ENCODE measurements at places on chromosomes 1 and 21.

- DNase-seq, result no peak
Observed at GRCh38 chr1:183023601-183024316, 539 bp downstream of the LAMC1 start.

DNA sequence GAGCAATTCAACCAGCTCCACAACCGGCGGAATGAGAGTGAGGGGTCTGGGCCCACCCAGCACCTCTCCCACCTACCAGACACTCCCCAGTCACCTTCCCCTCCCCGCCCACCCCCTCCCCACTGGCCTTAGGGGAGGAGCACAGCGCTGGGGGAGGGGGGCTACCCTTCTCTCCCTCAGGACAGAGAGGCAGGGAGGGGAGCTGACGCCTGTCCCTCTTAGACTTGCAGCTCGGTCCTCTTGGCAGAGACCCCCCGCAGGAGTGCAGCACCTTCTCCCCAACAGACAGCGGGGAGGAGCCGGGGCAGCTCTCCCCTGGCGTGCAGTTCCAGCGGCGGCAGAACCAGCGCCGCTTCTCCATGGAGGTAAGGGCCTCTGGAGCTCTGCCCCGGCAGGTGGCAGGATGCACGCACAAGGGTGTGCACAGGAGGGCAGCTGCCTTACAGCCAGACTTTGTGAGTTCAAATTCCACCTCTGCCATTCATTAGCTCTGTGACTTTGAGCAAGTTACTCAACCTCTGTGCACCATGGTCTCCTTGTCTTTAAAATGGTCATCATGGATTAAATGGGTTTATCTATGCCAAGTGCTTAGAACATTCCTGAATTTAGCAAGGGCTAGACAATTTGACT is 18.9 kb downstream of the CDK18 start:
- DNase-seq, result no peak

GRCh38 chr1:86636898-86637297 is 67.5 kb upstream of the SH3GLB1 start:
- no peak for DNase-seq

DNA sequence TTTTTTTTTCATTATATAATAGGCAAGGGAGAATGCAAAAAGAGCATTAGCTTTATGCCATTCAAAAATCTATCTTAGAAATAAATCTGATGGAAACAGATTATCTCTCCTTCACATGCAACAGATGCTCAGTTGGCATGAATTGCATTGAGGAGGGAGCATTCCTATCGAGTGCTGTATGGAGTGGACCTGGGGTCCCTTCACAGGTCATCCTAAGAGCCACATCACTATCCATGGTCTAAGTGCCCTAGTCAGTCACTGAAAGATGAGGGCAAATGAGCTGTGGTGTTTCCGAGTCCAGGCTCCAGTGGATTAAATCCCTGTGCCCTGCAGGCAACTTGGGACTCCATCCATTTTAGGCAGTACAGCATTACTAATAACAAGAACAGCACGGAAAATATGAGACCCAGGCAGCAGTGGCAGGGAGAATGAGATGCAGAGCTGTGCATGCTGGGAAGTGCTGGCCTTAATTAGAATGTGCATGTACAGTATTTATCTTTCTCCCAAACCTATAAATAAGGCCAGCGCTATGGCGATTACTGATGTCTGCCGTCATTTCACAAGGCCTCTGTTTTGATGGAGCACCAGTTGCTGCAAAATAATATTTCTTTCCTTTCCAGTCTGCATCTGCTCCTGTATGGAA is 512.3 kb upstream of the PLXNA2 start:
- no peak for DNase-seq

DNA sequence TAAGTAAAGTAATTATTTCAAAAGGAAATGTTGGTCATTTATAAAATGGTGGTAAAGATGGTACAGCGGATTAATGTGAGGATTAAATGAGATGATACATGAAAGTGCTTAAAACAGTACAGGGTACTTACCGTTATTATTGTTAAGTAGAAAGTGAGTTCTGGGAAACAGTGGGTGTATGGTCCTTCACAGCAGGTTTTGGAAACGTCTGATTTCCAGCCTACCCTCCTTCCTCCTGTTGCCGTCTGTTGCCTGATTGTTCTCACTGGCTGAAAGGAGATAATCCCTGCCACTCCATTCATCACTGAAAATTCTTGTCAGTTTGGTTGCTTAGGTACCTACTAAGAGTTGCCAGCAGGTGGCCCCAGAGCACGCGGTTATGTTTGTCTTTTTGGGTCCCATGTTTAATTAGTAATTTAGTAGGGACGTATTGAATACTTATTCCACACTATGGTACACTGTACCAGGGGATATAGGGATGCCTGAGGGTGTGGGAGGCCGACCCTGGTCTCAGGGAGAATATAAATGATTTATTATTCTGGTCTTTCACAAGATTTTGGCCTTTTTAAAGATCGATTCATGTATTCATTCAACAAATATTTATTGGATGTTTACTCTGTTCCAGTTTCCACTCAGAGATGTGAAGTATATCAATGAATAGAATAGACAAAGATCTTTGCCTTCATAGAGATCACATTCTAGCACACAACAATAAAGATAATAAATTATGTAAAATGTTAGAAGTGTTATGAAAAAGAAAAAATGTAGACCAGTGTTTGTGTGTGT is 30.8 kb upstream of the RPTN start:
- DNase-seq, result peak; percentile 69

DNA sequence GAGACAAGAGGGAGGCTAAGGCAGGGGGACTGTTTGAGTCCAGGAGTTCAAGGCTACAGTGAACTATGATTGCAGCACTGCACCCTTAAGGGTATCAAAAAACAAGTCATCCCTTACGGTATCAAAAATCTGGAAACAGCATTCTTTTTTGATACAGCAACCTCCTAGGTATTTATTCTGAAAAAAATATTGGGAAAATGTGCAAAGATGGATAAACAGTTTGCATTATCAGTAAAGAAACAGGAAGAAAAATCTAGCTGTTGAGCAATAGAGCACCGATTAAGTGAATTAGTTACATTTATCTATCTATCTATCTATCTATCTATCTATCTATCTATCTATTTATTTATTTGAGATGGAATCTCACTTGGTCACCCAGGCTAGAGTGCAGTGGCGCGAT is 56.7 kb upstream of the SCAF4 start:
- DNase-seq, result no peak

DNA sequence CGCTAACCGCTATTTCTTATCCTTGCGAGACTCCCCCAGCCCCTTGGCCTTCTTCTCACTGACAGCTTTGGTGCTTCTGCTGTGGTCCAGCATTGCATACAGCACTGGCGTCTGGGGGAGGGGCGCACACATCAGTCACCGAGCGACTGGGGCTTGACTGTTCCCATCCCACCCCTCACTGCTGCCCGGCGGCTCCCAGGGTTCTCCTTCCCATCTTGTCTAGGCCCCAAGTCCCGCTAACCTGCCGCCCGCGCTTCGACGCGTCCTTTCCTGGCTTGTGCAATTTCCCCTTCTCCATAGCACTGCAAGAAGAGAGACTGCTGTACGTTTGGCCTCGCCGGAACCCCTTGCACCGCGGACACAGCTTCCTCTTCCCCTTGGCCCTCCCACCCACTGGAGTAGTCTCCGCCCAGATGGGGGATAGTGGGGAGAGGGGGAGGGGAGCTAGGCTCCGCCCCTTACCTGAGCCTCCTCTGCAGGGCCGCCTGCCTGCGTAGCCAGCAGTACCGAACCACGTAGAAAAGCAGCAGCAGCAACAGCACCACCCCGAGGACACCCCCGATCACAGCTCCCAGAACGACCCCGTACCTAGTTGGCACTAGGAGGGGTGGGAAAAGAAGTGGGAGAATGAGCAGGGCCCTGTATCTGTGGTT is 3.8 kb downstream of the MPZ start:
- DNase-seq, result peak; percentile 79

DNA sequence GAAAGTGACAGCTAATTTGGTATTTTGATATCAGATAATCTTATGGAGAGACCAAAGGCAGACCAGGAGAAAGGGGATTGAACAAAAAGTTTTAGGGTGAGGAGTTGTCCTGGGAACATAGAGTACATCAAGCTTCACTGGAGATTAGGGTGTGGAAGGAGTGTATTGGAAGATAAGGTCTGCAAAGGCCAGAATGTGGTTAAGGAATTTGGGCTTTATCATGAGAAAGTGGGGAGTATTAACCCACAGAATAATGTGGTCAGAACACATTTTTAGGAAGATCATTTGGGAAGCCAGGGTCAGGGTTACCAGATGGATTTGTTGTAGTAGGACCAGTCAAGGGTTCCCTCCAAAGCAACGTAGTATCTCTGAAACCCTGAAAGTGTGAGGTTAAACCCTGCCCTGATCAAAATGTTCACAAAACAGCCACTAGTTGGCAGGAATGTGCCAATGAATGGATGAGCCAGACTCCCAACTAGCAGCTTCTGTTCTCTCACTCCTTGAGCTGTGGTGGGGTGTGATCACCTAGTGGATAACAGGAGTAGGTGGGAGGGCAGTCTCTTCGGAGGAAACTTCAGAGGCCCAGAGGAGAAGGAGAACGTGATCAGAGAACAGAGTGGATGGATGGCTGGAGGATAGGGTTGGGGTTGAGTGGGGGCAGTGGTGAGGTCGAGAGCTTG is 35.8 kb downstream of the SLC2A1 start:
- peak; percentile 46 for DNase-seq

DNA sequence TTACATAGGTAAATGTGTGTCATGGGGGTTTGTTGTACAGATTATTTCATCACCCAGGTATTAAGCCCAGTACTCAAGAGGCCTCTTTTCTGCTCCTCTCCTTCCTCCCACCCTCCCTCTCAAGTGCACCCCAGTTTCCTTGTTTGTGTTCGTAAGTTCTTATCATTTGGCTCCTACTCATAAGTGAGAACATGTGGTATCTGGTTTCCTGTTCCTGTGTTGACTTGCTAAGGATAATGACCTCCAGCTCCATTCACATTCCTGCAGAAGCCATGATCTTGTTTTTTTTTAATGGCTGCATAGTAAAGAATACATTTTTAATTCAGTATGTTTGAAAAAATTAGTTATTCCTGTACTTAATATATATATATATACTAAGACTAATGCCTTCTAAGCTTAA is 107.7 kb downstream of the CLDN17 start:
- DNase-seq, result no peak

DNA sequence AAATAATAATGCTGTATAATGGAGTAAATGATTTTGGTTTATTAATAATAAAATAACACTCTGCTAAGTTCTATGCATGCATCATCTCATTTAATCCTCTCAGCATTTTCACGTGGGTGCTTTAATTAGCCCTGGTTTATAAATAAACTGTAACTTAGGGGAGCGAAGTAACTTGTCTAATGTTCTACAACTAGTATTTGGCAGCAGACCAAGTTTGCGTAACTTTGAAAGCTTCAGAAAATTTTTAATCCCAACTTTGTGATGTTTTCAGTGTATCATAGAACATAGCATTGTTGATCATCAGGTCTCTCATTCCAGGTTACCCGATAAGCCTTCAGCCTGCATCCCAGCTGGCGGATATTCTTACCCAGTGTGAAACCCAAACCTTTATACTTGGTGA is 322.4 kb upstream of the SGIP1 start:
- no peak for DNase-seq

- DNase-seq, result no peak
Observed at GRCh38 chr1:81912383-81912782, 111.6 kb downstream of the ADGRL2 start.

GRCh38 chr1:3898994-3899753 is 898 bp downstream of the C1orf174 start:
- DNase-seq, result no peak

GRCh38 chr21:44773291-44773932 is 28.2 kb downstream of the UBE2G2 start:
- DNase-seq, result no peak

GRCh38 chr1:180586671-180587155 is 27.9 kb downstream of the OVAAL start:
- no peak for DNase-seq

DNA sequence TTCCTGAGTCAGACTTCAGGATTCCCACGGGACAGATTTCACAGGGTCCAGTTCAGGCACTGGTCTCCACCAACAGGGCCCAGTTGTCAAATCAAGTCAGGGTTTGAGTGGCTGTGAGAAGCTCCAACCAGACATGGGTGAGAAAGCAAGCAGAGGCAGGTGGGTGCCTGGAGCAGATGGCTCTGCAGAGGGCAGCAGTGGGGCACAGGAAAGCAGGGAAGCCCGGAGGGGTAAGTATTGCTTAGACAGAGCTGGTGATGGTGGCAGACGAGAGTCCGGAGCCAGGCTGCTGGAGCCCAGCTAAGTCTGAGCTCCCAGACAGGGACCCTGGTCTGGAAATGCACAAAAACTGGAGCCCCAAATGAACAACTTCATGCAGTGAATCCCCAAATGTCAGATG is 40.4 kb downstream of the RIMS3 start:
- no peak for DNase-seq

DNA sequence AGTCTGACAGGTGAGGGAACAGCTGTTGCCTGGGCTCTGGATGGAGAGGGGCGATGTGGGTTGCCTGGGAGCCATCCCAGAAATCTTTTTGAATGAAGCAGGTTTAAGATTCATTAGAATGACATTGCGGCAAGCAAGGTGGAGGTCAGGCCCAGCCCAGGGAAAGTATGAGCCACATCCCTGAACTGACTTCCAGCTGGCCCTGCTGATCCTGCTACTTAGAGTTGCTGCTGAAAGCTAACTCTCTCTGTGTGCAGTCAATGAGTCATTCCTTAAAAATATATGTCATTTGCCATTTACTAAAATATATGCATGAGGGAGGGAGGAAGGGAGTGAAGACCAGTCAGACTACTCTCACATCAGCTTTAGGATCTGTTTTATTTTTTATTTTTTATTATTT is 54.3 kb upstream of the RAB3GAP2 start:
- DNase-seq, result no peak

- no peak for DNase-seq
Observed at GRCh38 chr1:93907718-93908117, 1.5 kb downstream of the GCLM start.

DNA sequence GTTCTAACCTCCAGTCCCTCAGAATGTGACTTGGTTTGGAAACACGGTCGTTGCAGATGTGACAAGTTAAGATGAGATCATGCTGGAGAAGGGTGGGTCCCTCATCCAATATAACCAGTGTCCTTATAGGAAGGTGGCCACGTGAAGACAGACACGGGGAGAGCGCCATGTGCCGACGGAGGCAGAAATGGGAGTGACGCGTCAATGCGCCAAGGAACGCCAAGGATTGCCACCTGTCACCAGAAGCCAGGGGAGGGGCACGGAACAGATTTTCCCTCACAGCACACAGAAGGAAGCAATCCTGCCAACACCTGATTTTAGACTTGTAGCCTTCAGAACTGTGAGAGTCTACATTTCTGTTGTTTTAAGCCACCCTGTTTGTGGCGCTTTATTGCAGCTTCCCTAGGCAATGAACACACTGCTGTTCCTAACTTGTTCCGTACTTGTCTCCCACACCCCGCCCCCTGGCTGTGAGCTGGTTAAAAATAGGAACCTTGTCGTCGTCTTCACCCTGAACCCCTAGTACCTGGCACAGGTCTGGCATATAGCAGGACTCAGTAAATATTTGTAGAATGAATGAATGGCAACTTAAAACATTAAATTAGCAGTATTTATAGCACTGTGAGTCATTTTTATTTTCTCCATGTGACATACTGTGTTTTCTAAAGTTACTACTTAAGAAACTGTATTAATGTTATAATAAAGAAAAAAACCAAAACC is 14.2 kb downstream of the RIMS3 start:
- no peak for DNase-seq
